ENCODE measurements at places on chromosomes 6 and 20.

DNA sequence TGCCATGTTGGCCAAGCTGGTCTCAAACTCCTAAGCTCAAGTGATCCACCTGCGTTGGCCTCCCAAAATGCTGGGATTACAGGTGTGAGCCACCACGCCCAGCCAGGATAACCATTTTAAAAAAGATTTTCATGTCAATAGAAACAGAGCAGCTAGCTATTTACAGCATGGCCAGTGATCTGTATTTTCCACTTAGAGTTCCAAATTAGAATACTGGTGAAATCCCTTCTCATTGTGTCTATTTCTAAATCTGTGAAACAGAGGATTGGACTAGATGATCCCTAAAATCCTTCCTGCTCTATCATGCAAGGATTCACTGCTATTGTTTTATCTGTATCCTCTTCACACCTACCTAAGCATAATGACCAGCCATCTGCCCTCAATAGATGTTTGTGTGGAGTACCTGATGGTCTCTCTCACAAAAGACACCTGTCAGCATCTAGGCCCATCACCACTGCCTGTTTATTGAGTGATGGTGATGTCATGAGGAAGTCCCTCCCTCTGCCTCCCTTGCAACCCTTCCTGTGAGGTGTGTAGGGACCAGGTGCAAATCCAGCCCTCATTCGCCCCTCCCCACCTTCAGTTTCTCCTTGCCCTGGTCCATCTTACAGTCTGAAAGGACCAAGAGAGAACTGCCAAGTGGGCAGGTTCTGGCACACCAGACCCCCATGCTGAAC lies 26.5 kb upstream of the SMIM29 start:
- DNase-seq: no peak

DNA sequence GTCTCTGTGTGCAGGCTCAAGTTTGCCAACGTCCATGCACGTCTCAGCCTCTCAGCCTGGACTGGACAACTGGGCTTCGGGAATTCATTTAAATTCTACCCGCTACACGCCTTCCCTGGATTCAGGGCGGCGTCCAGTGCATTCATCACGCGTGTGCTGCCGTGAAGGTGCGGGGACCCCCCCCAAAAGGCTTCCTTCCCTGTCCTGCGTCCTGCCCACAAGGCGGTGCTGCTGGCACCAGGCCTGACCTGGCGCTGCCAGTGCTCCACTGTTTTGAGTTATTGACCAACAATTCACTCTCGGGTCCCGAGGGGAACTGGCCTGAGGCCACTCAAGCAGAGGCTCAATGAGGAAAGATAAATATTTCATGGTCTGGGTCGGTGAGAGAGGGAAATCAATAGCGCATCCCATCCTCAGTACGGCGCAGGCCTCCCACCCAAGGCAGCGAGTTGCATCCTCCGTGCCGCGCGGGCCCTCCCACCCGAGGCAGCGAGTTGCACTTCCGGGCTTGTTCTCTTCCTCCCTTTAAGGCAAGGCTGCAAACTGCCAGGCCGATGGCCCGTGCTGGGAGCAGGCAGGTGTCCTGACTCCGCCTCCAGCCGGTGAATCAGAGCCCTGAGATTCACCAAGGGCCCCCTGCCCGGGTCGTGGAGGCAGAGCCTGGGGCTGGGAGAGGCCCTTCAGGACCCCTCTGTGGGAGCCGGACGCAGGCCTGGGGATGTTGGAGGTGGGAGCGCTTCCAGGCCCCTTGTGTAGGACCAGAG lies 22.8 kb upstream of the BHLHE23 start:
- DNase-seq: no peak

- DNase-seq: no peak
Measured at GRCh38 chr20:17679941-17680835, 1.9 kb downstream of the RRBP1 start.

GRCh38 chr6:48325701-48326100 lies 214.7 kb upstream of the PTCHD4 start:
- DNase-seq: no peak

GRCh38 chr6:100461278-100461916 lies 3.3 kb downstream of the SIM1 start:
- no peak for DNase-seq
